ENCODE measurements at places on chromosomes 1 and 21.

DNA sequence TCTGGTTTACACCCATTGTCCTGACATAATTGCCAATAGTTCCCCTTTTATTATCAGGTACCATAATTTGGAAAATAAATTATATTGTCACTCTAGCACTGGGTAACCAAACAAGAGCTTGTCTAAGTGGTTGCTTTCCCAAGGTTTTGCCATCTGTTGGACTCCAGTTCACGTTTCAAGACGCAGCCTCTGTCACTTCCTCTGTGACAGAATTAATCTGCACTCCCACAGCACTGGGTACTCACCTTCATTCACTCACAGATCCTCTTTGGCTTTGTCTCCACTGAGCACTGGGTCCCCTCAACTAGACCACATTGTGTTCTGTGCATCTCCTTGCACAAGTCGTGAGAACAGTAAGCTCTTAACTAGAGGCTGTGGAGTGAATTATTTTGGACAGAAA, 123.6 kb upstream of the JUN start:
- no peak for DNase-seq

- no peak for DNase-seq
Measured at GRCh38 chr1:208681878-208682663, 437.9 kb upstream of the PLXNA2 start.

GRCh38 chr1:163315773-163316374, 5.9 kb upstream of the NUF2 start:
- peak; percentile 27 for DNase-seq

- no peak for DNase-seq
Measured at GRCh38 chr1:91243171-91243570, 161.5 kb downstream of the HFM1 start.

GRCh38 chr1:233261206-233261605, 34.3 kb downstream of the PCNX2 start:
- DNase-seq = no peak

DNA sequence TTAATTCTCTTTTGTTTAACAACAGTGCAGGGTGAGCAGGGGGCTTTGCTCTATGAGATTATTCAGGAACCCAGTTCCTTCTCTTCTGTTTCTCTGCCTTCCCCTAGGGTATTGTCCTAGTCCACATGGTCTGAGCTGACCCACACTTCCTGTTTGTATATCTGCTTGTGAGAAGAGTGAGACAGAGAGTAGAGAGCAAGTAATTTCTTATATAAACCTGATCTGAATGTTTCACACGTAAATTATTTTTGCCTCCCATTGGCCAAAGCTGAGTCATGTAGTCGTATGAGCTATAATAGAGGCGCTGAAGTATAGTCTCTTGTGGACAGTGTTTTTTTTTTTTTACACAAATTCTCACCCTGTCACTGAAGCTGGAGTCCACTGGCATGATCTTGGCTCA, 134.2 kb upstream of the SERTAD4 start:
- DNase-seq = no peak

DNA sequence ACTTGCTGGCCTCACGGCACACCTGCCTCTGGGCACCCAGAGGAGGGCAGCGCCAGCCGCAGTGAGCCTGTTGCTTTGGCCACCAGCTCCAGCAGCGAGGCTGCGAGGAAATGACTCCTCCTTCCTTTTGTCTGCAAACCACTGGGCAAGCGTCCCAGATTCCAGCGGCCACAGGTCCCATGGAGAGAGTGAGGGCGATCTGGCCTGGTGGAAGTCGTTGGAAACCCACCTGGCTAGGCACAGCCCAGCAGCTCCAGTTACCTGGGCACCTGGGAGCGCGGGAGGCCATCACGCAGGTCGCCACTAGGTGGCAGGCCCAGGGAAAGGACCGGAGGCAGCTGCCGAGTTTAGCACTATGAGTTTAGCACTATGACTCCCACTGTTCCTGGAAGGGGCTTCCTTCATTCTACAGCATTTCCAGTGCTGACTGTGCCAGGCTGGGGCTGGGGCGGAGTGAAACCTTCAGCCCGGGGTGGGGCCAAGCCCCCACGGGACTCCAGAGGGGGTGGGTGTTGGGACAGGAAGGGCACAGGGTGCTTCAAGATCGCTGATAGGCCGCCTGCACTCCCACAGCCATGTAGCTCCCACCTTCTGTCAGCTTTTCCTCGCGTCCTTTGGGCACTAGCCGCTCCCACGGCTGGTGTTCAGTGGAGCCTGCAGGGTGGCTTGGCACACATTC, 1.1 kb upstream of the ESPN start:
- peak; percentile 65 for DNase-seq

- DNase-seq = no peak
Measured at GRCh38 chr1:11594222-11594621, 60.0 kb downstream of the FBXO2 start.

DNA sequence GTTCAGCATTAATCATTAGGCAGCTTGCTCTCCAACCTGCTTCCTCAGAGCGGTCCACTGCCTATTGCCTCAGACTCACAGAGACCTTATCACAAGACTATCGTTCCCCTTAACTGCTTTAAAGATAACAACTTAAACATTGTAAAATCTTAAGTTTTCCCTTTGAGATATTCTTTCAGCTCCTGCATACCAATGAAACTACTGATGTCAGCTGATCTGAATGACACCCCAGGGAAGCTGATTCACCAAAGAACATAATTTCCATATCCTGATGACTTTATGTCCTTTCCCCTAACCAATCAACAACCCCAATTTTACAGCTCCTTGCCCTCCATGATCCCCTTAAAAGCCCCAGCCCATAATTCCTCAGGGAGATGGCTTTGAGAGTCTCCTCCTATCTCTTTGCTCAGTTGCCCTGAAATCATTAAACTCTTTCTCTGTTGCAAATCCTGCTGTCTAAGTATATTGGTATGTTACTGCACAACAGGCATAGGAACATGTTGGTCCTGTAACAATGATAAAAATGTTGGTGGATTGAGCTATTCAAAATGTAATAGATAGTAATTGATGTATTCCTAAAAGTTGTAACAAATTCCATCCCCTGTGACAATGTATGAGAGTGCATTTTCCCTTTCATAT, 621.4 kb upstream of the RGS18 start:
- no peak for DNase-seq

Measured in T-helper 1 cell (primary cell).